ENCODE measurements at places on chromosomes 4 and X.

- peak; percentile 11 for DNase-seq
Observed at GRCh38 chr4:183097231-183098018, 1.6 kb upstream of the WWC2 start.

GRCh38 chrX:134552351-134552750 lies 92.4 kb downstream of the HPRT1 start:
- DNase-seq: no peak

- no peak for DNase-seq
Observed at GRCh38 chr4:139633661-139634060, 32.0 kb upstream of the MGST2 start.

- DNase-seq: no peak
Observed at GRCh38 chr4:173272996-173273395, 61.2 kb downstream of the HMGB2 start.

DNA sequence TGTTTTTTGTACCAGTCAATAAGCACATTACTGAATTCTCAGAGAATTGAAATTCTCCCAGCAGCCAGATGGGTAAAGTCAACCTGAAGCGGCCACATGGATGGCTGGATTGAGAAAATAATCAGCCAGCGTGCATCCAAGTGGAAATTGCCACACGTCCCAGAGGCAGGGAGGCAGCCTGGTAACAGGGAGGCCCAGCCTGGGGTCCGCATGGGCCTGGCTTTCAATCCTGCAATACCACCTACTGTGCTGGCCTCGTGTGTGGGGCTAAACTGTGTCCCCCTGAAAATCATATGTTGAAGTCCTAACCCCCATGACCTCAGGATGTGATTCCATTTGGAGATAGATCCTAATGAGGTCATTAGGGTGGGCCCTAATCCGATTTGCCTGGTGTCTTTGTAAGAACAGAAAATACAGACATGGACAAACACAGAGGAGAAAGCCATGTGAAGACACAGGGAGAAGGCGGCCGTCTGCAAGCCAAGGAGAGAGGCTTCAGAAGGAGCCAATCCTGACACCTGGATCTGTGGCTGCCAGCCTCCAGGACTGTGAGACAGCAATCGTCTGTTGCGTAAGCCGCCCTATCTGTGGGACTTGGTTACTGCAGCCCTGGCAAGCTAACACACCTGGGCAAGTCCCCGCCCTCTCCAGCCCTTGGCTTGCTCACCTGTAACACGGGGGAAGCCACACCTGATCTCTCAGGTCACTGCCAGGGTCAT lies 90.3 kb downstream of the JAKMIP1 start:
- no peak for DNase-seq

DNA sequence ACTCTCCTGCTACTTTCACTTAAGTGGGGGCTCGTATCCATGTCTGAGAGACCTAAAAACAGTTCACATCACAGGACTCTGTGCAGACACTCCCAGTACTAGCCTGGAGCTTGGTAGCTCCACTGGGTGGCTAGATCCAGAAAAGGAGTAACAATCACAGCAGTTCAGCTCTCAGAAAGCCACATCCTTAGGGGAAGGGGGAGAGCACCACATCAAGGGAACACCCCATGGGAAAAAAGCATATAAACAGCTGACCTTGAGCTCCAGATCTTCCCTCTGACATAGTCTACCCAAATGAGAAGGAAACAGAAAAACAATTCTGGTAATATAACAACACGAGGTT lies 175.8 kb downstream of the FAM13A start:
- no peak for DNase-seq

- no peak for DNase-seq
Observed at GRCh38 chrX:114930227-114930626, 87.2 kb downstream of the IL13RA2 start.

DNA sequence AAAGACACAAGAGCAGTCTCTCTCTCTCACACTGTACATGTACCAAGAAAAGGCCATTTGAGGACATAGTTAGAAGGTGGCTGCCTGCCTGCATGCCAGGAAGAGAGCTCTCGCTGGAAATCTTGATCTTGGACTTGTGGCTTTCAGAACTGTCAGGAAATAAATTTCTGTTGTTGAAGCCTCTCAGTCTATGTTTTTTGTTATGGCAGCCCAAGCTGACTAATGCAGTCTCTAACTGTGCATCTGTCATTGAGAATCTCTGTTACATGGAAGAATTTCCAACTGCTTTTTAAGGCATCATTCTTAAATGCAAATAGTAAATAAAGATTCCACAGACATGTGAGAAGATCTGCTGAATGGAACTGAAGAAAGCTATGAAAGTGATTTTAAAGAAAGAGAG lies 198.3 kb downstream of the PCDH10 start:
- DNase-seq: no peak

GRCh38 chr4:7498446-7499200 lies 63.9 kb upstream of the PSAPL1 start:
- DNase-seq: no peak
